NCI-H460 (cell line): ENCODE measurements at places on chromosomes 3 and 15. TPM values are rescaled to one million over a fixed set of nuclear protein-coding genes. Genes with fewer than 3 reads are reported as not detected.

Gene SI
- total RNA-seq, result not detected in 2 replicates

- DNase-seq, result no peak
Measured at GRCh38 chr3:40800343-40800742, 275.6 kb downstream of the ZNF621 start.

DNA sequence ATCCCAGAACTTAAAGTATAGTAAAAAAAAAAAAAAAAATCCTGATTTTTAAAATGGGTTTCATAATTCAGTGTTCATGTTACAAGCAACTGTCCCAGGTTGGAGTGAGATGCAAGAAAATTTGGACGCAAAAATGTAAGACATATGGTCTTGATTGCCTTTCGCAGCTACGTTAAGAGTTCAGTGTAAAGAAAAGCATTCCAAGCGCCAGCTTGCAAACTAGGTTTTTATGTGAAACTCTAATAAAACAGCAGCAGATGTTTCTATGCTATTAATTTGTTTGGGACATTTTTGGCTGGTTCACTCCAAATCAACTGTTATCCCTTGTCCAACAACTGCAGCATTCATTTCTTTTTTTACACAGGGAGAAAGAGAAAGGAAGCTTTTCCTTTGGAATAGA is 957.8 kb downstream of the ROBO1 start:
- no peak for DNase-seq

- no peak for DNase-seq
Measured at GRCh38 chr3:71066356-71066755, 517.2 kb downstream of the FOXP1 start.

GRCh38 chr15:101499863-101500713 is 10.6 kb upstream of the PCSK6 start:
- no peak for DNase-seq

DNA sequence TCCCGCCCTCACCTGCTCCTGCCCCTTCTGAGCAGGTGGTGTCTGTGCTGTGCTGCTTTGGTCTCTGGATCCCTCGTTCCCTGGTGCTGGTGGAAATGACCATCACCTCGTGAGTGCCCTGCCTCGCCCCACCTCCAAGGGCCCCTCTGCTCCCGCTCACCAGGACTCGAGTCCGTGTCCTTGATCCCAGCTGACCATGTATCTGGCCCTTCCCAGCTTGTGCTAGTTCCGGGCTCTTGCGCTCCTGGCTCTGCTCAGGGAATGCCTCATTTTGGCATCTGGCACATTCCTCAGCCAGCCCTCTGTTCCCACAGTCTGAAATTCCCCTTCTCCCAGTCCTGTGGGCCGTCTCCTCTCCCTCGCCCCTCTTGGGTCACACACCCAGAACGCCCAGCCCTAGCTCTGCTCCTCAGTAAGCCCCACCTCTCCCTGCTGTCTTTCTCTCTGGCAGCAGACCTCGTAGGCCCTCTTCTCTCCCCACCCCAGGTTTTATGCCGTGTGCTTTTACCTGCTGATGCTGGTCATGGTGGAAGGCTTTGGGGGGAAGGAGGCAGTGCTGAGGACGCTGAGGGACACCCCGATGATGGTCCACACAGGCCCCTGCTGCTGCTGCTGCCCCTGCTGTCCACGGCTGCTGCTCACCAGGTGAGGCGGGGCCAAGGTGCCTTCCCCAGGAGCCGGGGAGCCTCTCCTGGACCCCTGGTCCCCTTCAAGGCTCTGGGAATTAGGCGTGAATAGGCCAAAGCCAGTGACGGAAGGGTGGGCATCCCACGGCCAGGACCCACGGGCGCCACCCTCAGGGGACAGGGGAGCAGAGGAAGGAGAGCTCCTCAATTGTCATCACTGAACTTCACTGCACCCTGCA is 11.5 kb downstream of the SLC51A start:
- DNase-seq, result no peak

GRCh38 chr15:78002996-78003395 is 74.5 kb downstream of the TBC1D2B start:
- no peak for DNase-seq

- DNase-seq, result no peak
Measured at GRCh38 chr15:71111950-71112349, 3.3 kb upstream of the THSD4 start.

- DNase-seq, result no peak
Measured at GRCh38 chr3:78647726-78648125, 1120.1 kb downstream of the ROBO1 start.

Gene ERC2
- 0.14 and 0.47 TPM in 2 replicates for total RNA-seq

Gene CEMIP
- 0.87 and 1.0 TPM in 2 replicates for total RNA-seq

- DNase-seq, result no peak
Measured at GRCh38 chr3:58963928-58964503, 85.8 kb downstream of the CFAP20DC start.

DNA sequence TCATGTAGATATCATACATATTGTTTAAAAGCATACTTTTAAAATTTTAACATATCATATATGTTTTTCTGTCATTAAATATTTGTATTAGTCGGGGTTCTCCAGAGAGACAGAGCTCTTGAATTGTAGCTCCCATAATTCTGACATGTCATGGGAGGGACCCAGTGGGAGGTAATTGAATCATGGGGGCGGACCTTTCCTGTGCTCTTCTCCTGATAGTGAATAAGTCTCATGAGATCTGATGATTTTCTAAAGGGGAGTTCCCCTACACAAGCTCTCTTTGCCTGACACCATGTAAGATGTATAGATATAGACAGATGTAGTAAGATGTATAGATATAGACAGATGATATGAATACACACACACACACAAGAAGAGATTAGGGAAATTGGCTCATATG is 161.2 kb upstream of the ABI3BP start:
- no peak for DNase-seq

DNA sequence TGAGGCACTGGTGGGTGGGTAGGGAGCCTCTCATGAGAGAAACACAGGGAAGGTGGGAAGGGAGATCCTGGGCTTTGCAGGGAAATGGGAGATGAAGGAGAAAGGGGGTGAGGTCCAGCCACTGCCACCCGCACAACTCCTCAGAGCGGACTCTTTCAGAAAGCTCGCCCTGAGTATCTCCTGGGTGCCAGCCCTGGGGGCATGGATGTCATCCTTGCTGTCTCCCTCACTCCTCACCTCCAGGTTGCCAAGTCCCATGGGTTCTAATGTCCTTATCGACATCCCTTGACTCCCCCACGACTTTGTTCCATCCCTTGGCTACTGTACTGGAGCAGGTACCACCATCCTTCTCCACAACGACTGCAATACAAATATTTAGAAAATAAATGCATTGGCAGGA is 40.9 kb downstream of the SYNM start:
- no peak for DNase-seq

DNA sequence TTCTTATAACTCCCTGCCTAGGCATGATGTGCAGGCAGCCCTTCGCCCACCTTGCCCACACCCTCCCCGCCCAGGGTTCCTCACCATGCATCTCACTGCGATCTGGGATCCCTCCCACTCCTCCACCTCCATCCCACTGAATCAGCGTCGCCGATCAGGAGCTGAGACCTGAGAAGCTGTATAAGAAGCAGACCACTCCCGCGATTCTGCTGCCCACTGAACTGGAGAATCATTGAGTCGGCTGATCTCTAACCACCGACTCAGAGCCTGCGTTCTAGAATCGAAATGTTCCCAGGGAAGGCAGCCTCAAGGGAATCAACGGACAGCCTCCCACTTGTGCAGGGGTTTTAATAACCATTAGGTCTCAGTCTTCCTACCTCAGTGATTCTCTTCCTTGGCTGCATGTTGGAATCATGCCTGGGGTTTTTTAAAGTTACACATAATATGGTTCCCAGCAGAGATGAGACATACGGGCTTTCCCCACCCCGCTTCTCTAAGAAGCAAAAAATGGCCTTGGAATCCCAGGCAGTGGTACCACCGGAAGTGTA is 60.2 kb downstream of the TMEM44 start:
- DNase-seq, result no peak

Gene TRAT1
- not detected in 2 replicates for total RNA-seq

GRCh38 chr15:58529041-58529440 is 97.2 kb downstream of the LIPC start:
- no peak for DNase-seq

- no peak for DNase-seq
Measured at GRCh38 chr15:83108266-83109219, 1.1 kb downstream of the TM6SF1 start.

- no peak for DNase-seq
Measured at GRCh38 chr3:130779486-130779885, 32.9 kb upstream of the PIK3R4 start.

- no peak for DNase-seq
Measured at GRCh38 chr3:171133337-171133736, 106.8 kb upstream of the SLC2A2 start.

GRCh38 chr3:38353151-38353550 is 6.6 kb downstream of the XYLB start:
- no peak for DNase-seq

DNA sequence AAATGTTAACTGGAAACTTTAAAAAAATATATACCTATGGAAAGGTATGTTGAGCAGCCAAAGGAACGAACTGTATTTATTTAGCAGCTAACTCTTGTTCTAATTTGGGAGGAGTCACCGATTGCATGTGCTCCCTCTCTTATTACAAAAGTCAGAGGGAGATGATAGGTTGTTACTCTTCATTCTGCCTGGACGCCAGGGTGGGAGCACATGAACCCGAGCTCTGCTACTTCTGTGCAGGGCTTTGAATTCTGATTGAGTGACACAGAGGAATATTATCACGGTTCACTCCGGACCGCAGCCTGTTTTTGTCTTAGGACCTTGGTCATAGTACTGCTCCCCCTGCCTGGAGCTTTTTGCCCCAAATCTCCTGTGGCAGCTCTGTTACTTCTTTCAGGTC is 36.9 kb upstream of the LRIG1 start:
- no peak for DNase-seq

GRCh38 chr3:176655404-176656094 is 541.7 kb downstream of the TBL1XR1 start:
- no peak for DNase-seq

DNA sequence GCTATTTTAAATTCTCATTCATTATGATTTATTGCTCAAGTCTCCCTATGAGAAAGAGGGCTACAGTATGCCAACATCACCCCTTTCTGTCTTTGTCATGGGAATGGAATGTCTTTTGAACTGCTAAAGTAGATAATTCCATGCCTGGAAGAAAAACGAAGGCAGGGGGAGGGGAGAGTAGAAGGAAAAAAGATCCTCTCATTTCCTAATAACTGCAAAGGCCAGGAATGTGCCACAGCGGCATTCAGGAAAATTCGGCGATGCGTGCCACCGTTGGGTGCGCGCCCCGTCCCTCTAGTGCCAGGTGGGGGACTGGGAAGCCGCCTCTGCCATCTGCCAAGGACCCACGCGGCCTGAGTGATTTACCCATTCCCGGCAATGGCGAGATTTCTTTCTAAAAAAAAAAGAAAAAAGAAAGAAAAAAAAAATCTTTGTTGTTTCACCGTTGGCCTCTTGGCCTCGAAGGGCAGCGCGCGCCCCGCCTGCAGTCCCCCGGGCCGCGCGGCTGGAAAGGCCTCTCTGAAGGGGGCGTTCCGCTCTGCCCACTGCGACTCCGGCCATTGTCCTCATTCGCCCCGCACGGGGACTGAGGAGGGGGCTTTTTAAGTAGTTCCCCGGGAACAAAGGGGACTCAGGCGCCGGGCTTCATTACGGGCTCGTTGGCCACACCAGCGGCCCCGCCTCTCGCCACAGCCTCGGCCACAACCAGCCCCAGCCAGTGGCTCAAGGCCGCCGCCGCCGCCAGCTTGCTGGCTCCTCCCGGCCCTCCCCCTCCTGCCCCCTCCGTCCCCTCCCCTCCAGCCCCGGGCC is 54.5 kb downstream of the CPN2 start:
- DNase-seq, result no peak

Gene PRR20G
- total RNA-seq, result not detected in 2 replicates

DNA sequence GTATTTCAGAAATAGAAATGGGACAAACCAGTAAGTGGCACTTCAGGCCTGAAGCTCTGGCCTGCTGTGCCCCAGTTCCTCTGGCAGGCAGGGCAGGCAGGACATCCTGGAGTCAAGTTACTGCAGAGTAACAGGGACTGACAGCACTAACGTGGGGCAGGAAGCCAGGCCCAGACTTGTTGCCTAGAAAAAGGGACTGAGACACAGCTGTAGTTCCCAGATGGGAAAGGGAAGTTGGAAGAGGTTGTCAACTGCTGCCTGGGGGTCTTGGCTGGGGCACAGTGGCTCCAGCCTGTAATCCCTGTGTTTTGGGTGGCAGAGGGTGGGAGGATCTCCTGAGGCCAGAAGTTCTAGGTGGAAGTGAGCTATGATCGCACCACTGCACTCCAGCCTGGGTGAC is 171.9 kb downstream of the FMN1 start:
- no peak for DNase-seq

DNA sequence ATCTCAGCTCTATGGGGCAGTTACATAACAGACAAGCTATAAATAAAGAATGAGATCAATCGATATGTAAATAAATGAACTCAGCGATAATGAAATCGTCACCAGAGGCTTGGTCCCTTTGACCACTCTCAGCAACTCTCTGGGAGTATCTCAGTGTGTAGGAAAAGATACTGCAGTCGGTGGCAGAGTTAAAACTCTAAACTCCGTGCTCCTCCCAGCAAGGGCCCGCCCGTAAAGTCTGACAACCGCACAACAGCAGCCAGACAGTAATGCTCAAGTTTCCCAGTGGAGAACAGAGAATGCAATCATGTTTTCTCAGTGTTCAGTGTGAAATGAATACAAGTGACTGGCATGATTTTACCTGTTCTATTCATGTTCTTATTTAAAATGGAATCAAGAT is 28.3 kb upstream of the IGF1R start:
- no peak for DNase-seq
